ENCODE measurements at places on chromosomes 16 and 17.

GRCh38 chr16:58885528-58886170 is 151.5 kb upstream of the GOT2 start:
- DNase-seq: no peak

DNA sequence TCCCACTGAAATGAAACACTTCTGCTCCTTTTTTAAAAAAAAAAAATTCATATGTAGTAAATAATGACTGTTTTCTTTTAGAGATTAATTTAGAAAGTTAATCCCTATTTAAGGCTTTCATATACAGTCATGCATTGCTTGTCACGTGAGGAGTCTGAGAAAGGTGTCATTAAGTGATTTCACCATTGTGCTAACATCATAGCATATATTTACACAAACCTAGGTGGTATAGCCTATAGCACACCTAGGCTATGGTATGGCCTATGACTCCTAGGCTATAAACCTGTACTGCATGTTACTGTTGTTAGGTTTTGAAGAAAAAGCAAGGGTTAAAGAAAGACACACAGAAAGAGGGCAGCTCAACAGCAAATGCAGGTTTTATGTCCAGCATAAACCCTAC is 13.7 kb downstream of the PPY start:
- DNase-seq: no peak

GRCh38 chr16:25051406-25052150 is 36.4 kb upstream of the ARHGAP17 start:
- DNase-seq: no peak

GRCh38 chr16:83407928-83408327 is 399.9 kb upstream of the HSBP1 start:
- DNase-seq: no peak

DNA sequence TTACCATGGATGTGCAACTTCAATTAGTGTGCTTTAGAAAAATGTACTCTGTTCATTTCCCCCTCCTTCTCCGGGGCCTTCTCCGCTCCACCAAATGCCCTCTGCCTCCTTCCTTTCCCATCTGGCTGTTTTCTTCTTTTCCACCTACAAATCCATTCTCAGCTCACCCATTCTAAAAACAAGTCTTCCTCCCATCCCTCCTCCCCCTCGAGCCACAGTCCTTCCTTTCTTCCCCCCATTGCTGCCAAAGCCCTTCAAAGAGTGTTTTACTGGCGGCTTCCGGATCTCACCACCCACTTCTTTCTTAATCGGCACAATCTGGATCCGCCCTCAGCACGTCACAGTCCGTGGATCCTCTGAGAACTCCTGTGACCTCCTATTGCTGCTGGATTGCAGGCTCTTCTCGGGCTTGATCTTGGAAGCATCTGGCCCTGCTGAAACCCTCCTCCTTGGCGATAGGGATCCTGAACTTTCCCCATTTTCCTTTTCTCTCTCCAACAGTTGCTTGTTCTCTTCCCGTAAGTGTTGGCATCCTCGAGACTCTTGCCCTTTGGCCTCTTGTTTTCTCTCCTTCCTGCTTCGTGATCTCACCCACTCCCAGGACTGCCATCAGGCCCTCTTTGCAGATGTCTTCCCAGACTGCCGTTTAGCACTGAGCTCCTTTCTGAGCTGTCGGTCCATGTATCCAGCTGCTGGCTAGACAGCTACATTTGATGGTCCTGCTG is 36.0 kb upstream of the FBXO47 start:
- DNase-seq: no peak

DNA sequence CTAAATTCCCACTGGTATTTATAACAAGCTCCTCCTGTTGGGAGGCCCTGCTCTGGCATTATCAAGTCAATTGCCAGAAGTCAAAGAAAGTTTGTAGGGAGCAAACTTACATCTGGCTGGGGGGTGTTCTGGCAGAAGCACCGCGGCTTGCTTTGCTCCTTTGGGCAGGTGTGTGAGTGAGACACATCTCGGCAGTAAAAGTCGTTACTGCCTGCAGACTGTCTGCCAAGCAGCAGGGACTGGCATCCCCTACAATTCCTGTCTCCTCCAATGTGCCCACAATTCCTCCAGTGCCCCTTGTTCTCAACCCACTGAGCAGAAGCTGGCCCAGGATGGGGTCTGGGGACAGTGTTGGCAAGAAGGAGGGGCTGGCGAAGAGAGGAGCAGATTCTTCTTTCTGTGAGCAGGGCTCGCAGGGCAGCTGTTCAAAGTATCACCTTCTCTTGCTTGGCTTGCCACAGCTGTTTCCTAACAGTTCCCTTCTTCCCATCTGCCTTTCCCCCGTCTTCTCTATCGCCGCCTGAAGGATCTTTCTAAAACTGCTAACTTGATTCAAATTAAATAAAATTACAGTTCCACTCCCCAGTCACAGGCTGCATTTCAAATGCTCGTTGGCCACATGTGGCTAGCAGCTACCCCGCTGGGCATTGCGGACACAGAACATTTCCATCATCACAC is 30.2 kb downstream of the SPACA3 start:
- no peak for DNase-seq

DNA sequence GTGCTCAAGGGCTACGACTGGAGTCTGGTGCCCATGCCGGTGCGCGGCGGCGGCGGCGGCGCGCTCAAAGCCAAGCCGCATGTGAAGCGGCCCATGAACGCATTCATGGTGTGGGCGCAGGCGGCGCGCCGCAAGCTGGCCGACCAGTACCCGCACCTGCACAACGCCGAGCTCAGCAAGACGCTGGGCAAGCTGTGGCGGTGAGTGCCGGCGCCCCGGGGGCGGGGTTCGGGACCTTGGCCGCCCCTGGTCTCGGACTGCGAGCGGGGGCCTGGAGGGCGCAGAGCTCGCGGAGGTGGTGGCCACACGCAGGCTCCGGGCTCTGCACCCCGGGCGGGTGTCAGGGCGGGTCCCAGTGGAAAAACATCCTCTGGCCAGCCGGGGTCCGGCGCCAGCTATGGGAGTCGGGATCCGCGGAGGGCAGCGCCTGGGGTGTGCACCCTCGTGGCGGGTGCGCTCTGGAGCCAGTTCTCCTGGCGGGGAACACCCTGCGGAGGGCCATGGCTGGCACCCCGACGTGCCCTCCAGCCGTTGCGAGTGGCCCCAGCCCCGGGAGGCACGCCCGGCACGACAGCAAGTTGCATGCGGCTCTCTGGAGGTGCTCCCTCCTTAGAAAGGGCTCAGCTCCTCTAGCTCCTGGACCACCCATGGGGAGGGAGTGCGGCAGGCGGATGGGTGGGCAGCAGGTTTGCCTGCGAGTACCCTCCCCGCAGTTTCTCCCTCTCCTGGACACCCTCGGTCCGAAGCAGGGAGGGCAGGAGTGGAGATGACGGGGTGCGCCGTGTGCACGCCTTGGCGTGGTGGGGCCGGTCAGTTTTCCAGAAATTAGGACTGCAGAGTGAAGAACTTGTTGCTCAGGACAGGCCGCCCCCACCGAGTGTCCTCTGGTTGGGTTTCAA is 824 bp downstream of the SOX8 start:
- no peak for DNase-seq

All from endothelial cell (in vitro differentiated cells).